ENCODE measurements at places on chromosomes 12 and 14. TPM values are rescaled to one million over a fixed set of nuclear protein-coding genes. Genes with fewer than 3 reads are reported as not detected.

DNA sequence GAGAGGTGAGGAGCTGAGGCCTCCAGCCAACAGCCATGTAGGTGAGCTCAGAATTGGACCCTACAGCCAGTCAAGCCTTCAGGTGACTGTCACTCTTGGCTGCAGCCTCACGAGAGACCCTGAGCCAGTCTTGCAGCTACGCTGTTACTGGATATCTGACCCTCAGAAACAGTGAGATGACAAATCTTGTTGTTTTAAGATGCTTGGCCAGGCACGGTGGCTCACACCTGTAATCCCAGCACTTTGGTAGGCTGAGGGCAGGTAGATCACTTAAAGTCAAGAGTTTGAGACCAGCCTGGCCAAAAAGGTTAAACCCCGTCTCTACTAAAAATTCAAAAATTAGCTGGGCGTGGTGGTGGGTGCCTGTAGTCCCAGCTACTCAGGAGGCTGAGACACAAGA is 6.2 kb downstream of the PLEK2 start:
- no peak overlapping the region for H3K4me3 ChIP-seq
- H3K36me3 ChIP-seq: no peaks in the 10 kb centered on the region
- H3K4me1 ChIP-seq: no peaks in the 10 kb centered on the region

Gene PROX2
- 0.33 TPM for total RNA-seq

GRCh38 chr14:58701604-58702003 is 63.8 kb downstream of the DACT1 start:
- H3K27ac ChIP-seq: no peak overlapping the region
- peaks cover 7% of the 10 kb centered on the region for H3K27me3 ChIP-seq
- H3K4me3 ChIP-seq: no peak overlapping the region
- no peaks in the 10 kb centered on the region for H3K36me3 ChIP-seq
- no peaks in the 10 kb centered on the region for H3K4me1 ChIP-seq
- DNase-seq: no peak

DNA sequence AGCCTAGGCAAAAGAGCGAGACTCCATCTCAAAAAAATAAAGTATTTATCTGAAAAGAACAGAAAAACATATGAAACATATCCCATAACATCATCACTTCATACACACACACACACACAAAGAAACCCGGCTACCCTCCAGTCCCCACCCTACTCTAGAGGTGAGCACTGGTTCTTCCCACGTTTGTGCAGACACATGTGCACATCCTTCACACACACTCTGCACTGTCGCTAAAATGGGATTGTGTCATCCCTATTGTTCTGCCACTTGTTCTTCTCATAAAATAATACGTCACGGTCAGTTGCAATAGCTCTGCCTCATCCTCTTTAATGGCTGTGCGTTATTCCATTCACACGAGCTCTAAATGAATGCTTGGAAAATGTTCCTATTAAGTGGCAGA is 85.9 kb upstream of the ANO2 start:
- H3K4me1 ChIP-seq: no peaks in the 10 kb centered on the region
- H3K36me3 ChIP-seq: no peaks in the 10 kb centered on the region
- H3K27me3 ChIP-seq: no peaks in the 10 kb centered on the region

- H3K4me1 ChIP-seq: peaks cover 51% of the 10 kb centered on the region
- no peak for DNase-seq
- no peak overlapping the region for H3K4me3 ChIP-seq
- no peaks in the 10 kb centered on the region for H3K27me3 ChIP-seq
Observed at GRCh38 chr12:11687528-11687927, 38.1 kb downstream of the ETV6 start.

Gene LUM
- total RNA-seq: not detected

Measured in activated CD4-positive, alpha-beta memory T cell treated with anti-CD3 and anti-CD28 coated beads for 36 hours (primary cell).